ENCODE measurements at places on chromosomes 12 and 14.

DNA sequence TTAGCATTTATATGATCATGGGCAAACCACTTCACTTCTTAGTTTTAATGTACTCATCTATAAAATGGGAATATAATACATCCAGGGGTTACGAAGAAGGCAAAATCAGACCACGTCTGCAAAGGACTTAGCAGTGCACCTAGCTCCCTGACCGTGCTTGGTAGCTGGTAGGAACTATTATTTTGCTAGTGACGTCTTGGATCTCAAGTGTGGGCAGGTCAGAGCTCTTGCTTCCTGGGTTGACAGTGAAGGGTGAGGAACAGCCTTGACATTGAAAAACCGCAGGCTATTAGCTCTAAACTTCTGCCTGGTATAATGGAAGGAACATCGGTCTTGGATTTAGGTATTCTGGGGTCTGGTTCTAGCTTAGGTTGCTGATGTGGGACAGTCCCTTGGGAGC, 89.3 kb upstream of the MED13L start:
- DNase-seq = no peak

- DNase-seq = no peak
Observed at GRCh38 chr12:42502682-42503081, 86.9 kb downstream of the PRICKLE1 start.

GRCh38 chr14:105294142-105294597, 6.6 kb downstream of the BRF1 start:
- DNase-seq = no peak

- peak; percentile 57 for DNase-seq
Observed at GRCh38 chr14:45253754-45254310, 830 bp upstream of the MIS18BP1 start.

Data from amniotic epithelial cell (primary cell).